DMS79 treated with DMSO at 0.1 percent for 48 hours (cell line): ENCODE measurements at places on chromosomes 4 and X.
A peak's percentile ranks its signal among the peaks of the same experiment; 100 is the strongest.

GRCh38 chr4:101103381-101104142 is 243.8 kb downstream of the PPP3CA start:
- DNase-seq: no peak

- DNase-seq: no peak
Measured at GRCh38 chr4:173307778-173308177, 26.4 kb downstream of the HMGB2 start.

DNA sequence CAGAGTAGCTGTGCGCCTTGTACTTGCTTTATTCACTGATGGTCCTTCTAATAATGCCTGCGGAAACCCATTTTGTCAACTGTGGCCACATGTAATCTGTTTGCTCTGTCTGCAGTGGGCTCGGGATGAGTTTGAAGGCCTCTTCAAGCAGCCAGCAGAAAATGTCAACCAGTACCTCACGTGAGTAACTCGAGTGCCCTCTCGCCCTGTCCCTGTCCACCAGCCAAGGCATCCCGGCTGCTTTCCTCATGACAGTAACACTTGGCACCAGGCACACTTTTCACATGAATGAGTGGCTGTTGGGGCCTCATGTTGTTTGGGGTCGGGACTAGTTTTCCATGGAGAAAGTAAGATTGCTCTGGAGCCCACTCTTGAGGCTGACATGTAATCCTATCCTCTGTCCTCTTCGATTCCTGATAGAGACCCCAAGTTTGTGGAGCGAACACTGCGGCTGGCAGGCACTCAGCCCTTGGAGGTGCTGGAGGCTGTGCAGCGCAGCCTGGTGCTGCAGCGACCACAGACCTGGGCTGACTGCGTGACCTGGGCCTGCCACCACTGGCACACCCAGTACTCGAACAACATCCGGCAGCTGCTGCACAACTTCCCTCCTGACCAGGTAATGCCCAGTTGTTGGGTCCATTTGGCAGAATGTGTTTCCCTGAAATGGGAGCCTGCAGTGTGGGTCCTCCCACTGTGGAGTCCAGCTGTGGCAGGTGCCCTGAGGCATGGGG is 8.8 kb upstream of the CDK16 start:
- no peak for DNase-seq

- no peak for DNase-seq
Measured at GRCh38 chr4:6561706-6562371, 13.2 kb upstream of the MAN2B2 start.

DNA sequence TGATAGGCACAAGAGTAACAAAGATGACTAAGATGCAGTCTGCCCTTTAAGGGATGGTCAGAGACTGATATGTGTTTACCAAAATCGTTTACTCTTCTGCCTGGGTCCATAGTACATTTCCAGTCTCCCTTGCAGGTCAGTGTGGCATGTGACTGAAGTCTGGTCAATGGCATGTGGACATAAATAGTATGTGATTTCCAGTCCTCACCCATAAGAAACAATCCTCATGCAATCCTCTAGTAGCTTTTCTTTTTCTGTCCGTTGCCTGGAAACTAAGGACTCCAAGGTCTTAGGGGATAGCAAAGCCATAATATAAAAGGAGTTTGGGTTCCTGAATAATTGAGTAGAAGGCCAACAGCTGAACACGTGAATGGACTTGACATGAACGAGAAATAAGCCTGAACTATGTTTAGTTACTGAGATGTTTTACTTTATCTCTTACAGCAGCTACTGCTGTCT is 1.1 kb downstream of the SLC9B2 start:
- peak; percentile 1 for DNase-seq

GRCh38 chr4:128221586-128221985 is 66.0 kb downstream of the PGRMC2 start:
- DNase-seq: no peak

- no peak for DNase-seq
Measured at GRCh38 chrX:100871594-100872560, 2.3 kb downstream of the NOX1 start.

- DNase-seq: peak; percentile 77
Measured at GRCh38 chr4:86452924-86453531, 93.2 kb upstream of the MAPK10 start.

- DNase-seq: no peak
Measured at GRCh38 chr4:150371869-150372268, 210.1 kb upstream of the MAB21L2 start.

- DNase-seq: no peak
Measured at GRCh38 chrX:66074920-66075879, 35.3 kb upstream of the VSIG4 start.

DNA sequence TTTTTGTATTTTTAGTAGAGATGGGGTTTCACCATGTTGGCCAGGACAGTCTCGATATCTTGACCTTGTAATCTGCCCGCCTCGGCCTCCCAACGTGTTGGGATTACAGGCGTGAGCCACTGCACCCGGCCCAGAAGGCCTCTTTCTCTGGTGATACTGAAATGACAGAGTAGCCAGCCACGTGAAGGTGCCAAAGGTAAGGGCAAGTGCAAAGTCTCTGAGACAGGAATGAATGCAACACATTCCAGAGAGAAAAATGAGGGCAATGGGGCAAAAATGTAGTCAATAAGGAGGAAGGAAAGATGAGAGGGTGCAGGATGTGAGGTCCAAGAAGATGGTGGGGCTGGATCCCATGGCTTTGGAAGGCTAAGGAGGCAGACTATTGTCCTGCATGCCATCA is 176.0 kb downstream of the NR3C2 start:
- DNase-seq: no peak

DNA sequence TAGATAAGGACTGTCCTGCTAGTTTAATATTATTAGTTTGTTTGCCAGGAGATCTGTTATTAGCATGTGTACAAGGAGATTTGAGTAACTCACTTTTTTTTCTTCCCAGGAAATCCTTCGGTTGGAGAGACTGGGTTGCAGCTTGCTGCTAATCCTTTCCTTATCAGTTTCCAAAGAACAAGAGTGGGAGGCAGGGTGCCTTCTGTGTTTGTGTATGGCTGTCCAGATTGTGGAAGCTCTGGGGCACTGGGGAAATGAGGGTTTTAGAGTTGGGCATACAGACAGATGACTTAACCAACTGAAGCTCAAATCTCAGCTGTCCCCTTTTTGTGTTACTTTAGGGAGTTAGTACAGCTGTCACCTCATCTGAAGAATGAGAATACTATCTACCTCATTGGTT is 12.6 kb upstream of the SUPT20HL1 start:
- no peak for DNase-seq

DNA sequence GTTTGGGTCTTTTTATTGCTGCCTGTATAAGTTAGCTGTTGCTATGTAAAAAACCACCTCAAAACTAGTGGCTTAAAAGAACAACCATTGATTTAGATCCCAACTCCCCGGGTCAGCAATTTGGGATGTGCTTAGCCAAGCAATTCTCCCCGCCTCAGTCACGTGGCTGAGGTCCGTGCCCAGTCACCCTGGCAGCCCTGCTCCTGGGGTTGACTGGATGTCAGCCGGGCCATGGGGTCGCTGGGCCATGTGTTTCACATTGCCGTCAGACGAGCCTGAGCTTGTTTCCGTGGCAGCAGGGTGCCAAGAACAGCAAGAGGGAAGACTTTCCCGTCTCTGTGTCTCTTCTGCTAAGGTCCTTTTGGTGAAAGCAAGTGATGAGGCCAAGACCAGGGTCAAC is 345.7 kb upstream of the FAT1 start:
- DNase-seq: no peak

GRCh38 chrX:48071064-48071985 is at the start of gene ZNF630:
Gene ZNF630, minus strand, starts transcription at chrX:48071640. Its CDS starts 4,754 bp downstream, at chrX:48066886.
- DNase-seq: peak; percentile 81
